ENCODE measurements at places on chromosomes 1 and 21.

GRCh38 chr1:53755874-53756273 is 16.9 kb upstream of the GLIS1 start:
- no peak for DNase-seq

DNA sequence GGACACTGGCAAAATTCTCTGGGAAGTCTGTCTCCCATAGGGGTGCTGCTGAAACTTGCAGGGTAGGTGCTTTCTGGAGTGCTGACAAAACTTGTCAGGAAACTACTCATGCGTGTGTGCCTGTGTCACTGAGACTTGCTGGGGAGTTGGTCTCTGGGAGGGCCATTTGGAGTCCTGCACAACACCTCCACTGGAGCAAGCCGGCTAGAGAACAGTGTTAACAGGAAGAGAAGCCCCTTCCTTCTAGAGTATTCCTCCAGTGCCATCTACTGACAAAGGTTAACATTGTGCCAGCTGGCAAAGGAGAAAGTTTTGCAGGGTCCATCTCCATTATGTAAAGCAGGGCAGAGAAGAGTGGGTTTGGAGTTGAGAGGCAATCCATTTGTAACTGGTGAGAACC is 30.0 kb downstream of the ZMYM4 start:
- no peak for DNase-seq

GRCh38 chr1:101652484-101652883 is 344.2 kb downstream of the OLFM3 start:
- DNase-seq = no peak

GRCh38 chr21:42022091-42022430 is 11.9 kb upstream of the ZBTB21 start:
- no peak for DNase-seq

GRCh38 chr1:31155216-31155806 is 84.4 kb downstream of the NKAIN1 start:
- peak; percentile 22 for DNase-seq
